ENCODE measurements at places on chromosomes 6 and 20.

- DNase-seq, result no peak
These were observed 5.0 kb upstream of the TRAF3IP2 start for GRCh38 chr6:111610548-111611172.

DNA sequence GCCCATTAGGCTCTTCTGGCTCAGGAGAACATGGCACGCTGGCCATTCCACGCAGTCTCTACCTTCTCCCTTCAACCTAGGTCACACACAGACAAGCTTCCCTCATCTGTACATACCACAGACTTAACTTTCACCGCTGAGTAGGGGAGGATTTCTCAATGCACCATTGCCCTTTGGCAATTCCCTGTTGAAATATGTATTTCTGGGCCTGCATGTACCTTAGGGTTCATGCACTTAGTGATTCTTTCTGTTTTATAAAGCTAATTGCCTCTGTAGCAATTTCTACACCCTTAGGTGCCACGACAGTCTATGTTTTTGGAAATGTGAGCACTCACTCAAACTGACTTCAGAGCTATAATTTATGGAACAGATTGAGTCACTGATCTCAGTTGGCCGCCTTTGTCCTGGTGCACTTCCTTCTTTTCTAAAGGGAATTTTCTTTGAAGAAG is 253.8 kb upstream of the PRDM1 start:
- no peak for DNase-seq

DNA sequence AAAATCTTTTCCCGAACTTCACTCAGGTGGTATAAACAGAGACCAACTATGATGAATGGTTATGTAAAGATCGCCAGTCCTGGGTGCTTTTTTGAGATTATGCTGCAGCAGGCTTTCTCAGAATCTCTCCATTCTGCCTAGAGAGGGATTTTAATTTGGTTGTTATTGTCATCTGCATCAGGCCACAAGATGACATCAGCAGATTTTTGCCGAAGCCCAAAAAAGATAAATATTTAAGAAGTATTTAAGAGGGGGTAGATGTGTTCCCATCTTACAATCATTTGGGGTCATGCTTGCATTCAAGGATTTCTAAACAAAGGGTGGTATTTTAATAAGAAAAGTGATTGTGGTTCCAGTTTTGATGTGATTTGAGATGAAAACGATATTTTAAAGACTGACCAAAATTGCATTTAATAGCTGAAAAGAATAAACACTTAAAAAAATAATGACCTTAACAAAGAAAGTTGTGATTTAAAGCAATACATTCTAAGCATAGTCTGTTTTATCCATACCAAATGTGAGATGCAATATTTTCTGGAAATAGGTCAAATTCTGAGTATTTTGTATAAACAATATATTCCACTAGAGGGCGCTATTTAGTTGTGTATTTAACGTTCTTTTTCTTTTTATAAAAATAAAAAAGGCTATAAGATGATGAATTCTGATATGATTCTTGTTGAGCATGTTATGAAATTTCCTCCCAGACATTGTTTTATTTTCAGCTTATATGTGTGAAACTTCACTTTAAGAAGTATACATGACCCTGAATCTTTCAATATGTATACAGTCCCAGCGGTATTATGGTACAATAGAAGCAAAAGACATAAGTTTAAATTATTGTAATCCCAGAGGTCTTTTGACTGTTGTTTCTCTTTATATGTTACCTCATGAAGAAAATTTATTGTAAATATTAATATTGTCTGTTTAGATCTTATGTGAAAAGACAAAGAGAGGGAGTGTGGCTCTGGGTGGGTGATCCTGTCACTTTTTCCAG is 51.0 kb upstream of the ZFP64 start:
- no peak for DNase-seq

- DNase-seq, result peak; percentile 46
These were observed 978 bp downstream of the HLA-A start for GRCh38 chr6:29943053-29943966.

GRCh38 chr6:144657691-144658090 is 372.6 kb downstream of the UTRN start:
- DNase-seq, result no peak

- no peak for DNase-seq
These were observed 288.7 kb downstream of the KIF16B start for GRCh38 chr20:16284385-16285100.

DNA sequence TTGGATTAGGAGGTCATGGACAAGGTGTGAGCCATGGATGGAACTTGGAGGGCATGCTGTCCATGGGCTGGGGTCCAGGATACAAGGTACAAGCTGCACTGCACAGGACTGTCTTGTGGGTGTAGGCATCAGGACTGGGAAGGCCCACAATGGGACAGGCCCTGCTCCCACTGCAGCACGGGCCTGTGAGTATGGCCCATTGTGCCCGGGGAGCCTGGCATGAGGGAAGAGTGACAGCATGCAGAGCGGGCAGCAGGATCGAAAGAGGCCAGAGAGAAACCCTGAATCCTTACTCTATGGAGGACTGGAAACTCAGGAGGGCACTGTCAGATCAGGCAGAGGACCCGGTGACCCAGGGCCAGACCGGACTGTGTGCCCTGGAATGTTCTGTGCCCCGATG is 211.3 kb downstream of the PREX1 start:
- DNase-seq, result no peak
